Stimulated activated CD8-positive, alpha-beta memory T cell treated with anti-CD3 and anti-CD28 coated beads, Interleukin-7, amount 100 ng/mL, for 1 hour (primary cell): ENCODE measurements at places on chromosomes 13 and 19.

GRCh38 chr13:110116072-110116487 is 190.9 kb downstream of the COL4A1 start:
- DNase-seq = no peak

GRCh38 chr13:26656919-26657318 is 99.4 kb downstream of the WASF3 start:
- no peak for DNase-seq

DNA sequence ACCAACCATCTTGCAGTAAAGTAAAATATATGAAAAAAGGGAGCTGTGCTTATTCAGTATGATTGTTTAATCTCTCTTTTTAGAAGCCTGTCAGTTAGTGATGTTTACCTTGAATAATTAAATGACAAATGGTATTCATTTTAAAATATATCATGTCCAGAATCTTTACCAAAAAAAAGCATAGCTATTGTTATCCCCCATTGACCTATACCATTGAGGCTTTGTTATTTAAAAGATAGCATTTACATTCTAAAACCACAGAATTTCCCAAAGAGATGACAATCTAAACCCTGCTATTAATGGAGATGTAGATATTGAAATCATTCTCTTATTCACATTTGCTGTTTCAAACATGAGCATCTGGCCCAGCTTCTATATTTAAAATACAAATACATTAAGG is 2.2 kb downstream of the CNMD start:
- DNase-seq = no peak

DNA sequence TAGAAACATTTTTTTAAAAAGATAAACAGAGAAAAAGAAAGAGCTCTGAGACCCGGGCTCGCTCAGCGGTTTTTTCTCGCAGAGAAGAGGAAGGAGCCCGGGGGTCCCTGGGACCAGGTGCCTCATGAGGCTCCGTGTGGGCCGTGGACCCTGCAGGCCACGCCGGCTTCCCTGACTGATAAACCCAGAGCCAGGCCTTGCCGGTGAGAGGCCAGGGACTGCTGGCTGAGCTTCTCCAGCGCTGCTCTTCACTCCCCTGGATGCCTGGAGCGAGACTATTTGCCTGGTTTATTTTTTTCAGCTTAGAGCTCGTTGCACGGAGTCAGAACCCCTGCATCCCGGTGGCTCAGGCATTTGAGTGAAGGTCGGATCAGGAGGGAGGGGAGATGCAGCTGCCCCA is 53.4 kb upstream of the F7 start:
- no peak for DNase-seq

DNA sequence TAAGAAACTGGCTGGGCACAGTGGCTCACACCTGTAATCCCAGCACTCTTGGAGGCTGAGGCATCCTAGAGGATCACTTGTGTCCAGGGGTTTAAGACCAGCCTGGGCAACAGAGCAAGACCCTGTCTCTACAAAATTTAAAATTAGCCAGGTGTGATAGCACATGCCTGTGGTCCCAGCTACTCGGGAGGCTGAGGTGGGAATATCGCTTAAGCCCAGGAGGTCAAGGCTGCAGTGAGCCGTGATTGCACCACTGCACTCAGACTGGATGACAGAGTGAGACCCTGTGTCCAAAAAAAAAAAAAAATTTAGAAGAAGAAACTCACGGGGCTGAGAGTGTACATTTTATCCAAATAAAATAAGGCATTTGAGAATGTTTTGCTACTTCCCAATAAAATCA is 58.9 kb downstream of the ZAR1L start:
- DNase-seq = no peak

GRCh38 chr19:10580979-10581631 is 6.0 kb downstream of the AP1M2 start:
- DNase-seq = peak; percentile 85

DNA sequence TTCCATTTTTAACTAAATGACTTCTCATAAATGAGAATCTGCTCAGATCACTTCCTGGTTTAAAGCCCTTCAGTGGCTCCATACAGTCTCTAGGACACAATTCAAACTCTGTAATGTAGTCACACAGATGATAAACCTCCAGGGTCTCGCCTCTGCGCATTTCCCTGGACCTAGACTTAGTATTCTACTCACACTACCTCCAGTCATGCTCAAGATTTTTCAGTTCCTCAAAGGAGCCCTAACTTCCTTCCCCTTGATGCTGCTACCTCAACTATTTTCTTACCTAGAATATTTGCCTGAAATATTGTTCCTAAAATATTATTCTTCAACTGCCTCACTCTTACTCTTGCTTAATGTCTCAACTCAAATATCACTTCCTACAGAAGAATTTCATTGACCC is 86.7 kb upstream of the TPP2 start:
- DNase-seq = no peak

- DNase-seq = no peak
Observed at GRCh38 chr19:44875666-44876451, 15.2 kb upstream of the TOMM40 start.

DNA sequence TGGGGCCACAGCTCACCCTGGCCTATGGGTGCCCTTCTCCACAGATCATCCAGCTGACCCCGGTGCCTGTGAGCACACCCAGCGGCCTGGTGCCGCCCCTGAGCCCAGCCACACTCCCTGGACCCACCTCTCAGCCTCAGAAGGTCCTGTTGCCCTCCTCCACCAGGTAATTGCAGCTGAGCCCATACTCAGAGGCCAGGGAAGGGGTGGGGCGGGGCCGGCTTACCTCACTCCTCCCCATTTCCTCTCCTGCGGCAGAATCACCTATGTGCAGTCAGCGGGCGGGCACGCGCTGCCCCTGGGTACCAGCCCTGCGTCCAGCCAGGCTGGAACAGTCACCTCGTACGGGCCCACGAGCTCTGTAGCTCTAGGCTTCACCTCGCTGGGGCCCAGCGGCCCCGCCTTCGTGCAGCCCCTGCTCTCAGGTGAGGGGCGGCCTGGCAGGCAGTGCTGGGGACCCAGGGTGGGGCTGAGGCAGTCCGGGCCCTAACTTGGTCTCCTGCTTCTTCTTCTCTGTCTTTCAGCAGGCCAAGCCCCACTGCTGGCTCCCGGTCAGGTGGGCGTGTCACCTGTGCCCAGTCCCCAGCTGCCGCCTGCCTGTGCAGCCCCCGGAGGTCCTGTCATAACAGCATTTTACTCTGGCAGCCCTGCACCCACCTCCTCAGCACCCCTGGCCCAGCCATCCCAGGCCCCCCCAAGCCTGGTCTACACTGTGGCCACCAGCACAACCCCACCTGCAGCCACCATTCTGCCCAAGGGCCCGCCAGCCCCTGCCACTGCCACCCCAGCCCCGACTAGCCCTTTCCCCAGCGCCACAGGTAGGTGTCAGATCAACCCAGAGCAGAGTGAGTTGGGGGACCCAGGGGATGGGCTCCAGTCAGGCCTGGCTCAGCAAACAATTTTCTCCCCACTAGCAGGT is 9.6 kb upstream of the PRR19 start:
- no peak for DNase-seq

- DNase-seq = no peak
Observed at GRCh38 chr13:44058624-44059215, 179.0 kb downstream of the LACC1 start.

DNA sequence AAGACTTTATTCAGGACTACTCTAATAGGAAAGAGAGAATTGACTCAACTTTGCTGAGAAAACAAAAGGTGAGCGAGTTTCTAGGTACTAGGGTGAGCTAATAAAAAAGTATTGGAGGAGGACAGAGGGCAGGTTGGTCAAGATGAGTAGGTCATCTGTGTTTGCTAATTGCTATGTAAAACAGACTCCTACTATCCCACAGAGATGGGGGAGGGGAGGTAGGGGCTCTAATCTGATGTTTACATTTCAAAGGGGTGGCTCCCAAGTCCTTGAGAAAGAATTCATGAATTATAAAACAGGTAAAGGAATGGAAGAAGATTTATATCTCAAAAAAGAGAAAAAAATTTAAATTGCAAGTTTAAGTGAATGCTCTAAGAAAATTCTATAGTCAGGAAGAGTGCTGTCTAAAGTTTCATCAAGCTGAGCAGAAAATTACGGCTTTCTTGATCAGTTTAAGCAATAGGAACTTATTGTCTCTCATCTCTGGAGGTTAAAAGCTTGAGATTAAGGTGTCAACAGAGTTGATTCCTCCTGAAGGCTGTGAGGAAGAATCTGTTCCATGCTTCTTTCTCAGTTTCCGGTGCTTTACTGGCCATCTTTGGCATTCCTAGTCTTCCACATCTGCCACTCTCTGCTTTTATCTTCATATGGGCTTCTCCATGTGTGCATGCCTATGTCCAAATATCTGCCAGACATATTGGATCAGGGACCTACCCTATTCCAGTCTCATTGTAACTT is 790.3 kb downstream of the SLITRK5 start:
- no peak for DNase-seq

- no peak for DNase-seq
Observed at GRCh38 chr19:50894478-50895356, 16.5 kb downstream of the KLK4 start.

- peak; percentile 13 for DNase-seq
Observed at GRCh38 chr13:39616087-39616694, 13.2 kb upstream of the LHFPL6 start.

DNA sequence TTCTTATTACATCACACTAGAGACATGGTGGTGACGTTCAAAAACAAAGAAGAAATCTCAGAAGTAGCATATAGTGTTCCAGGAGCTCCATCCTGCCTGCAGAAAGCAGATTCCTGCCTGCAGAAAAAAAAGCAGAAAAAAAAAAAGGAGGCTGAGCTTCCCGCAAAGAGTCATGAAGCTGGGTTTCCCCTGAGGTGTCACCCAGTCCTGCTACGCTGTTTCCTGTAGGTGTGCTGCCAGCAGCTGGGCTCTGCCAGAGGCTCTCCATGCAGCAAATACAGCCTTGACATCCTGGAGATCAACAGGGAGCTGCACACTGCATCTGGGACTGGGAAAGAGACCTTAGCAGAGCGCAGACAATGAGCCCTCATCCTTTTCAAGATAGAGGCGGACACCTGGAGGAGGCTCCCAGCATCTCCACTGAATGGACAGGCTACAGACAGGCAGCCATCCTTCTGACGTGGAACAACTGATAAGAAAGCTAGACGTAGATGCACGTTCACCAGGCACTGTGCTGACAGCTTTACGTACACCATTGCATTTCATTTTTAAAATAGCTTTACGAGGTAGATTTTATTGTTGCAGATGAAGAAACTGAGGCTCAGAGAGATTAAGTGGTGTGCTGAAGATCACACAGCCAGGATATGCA is 350.9 kb downstream of the FOXO1 start:
- DNase-seq = no peak

- no peak for DNase-seq
Observed at GRCh38 chr19:6828306-6828697, 55.8 kb downstream of the VAV1 start.

GRCh38 chr19:7850000-7850813 is 20.2 kb downstream of the EVI5L start:
- no peak for DNase-seq

DNA sequence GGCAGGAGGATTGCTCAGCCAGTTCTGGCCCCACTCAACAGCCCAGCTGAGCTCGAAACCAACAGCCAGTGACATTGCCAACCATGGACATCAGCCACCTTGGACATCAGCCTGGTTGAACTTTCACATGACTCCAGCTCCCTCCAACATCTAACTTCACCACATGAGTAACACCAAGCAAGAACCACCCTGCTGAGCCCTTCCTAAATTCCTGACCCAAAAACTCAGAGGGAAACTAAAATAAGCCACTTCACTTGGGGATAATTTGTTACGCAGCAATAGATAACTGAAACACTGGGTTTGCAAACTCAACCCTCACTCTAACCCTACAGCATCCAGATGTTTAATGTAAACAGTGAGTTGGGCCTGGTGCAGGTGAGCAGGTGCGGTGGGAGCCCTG is 10.7 kb upstream of the LRFN3 start:
- DNase-seq = no peak
